Fibroblast of skin of right biceps (primary cell): ENCODE measurements at places on chromosomes 3 and 15.

GRCh38 chr3:69409011-69409410, 23.1 kb upstream of the FRMD4B start:
- DNase-seq: no peak

DNA sequence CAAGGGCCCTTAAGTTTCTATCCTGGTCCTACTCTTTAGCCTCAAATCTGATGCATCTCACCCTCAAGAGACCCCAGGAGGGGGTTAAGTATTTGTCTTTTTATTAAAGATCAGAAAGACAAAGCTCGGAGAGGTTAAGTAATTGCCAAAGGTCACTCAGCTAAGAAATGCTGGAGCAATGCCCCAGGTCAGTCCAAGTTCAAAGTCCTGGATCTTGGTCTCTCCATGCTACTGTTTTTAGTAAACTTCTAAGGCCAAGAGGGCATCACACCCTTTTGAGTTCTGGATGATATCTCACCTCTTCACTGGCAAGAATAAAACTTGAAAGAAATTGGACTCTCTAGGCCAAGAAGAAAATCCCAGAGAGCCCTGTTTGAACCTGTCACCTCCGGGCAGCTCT, 488.6 kb downstream of the MAGI1 start:
- no peak for DNase-seq

- no peak for DNase-seq
Observed at GRCh38 chr3:178960181-178960580, 111.4 kb downstream of the ZMAT3 start.

- no peak for DNase-seq
Observed at GRCh38 chr3:158859362-158859761, 57.5 kb downstream of the MFSD1 start.

DNA sequence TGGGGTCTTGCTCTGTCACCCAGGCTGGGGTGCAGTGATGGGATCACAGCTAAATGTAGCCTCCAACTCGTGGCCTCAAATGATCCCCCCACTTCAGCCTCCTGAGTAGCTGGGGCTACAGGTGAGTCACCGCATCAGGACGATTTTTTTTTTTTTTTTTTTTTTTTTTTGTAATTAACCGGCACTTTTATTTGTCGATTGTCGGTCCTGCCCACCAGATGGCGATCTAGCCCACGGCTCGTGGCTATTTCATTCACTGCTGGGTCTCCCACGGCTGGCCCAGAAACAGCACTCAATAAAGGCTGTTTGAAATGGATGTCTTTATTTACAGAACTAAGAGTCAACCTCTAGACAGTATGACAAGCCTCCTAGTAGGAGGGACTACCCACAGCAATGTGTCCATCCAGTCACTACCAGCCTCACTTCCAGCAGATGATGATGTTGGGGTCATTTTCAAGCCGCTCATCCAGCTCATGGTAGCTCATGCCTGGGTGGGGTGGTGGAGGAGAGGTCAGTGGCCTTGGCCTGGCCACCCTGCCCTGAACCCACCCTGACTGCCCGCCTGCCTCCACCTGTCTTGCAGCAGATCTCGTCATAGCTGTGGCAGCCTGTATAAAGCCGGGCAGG, 1.8 kb upstream of the ZMYND10 start:
- DNase-seq: peak; percentile 76

DNA sequence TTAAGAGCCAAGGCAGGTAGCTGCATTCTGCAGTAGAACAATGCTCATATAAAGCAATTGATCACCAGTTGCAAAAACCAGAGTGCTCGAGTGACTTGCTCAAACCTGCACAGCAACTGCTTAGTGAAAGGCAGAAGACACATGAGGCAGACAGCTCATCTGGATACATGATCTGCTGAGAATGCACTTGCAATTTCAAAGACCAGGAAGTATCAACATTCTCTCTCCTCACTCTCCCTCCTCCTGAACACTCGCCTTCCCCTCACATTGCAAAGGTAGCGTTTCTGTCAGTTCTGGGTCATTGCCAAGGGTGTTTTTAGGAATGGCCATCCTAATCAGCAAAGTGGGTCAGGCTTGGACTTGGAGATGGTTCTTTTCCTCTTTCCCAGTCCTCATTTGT, 61.0 kb downstream of the BFSP2 start:
- no peak for DNase-seq

DNA sequence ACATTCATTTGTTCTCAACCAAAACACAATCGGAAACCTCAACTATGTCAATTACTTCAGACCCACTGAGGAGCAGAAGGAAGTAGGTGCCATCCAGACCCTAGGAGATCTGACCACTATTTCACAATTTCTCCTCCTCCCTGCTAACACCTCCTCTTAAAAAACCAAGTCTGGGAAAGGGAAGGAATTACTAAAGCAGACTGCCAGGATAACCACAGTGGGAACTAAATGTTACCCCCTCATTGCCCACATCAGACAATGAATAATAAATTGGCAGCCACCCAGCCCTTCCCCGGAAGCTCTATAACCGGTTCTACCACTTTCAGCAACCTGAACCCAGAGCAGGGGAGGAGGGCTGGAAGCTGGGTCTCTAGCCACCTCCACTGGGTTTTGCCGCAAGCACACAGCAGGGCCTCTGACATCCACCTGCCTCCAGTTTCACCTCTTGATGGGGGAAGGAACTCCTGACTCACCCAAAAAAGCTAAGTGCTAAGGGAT, 17.6 kb downstream of the C15orf62 start:
- peak; percentile 70 for DNase-seq

DNA sequence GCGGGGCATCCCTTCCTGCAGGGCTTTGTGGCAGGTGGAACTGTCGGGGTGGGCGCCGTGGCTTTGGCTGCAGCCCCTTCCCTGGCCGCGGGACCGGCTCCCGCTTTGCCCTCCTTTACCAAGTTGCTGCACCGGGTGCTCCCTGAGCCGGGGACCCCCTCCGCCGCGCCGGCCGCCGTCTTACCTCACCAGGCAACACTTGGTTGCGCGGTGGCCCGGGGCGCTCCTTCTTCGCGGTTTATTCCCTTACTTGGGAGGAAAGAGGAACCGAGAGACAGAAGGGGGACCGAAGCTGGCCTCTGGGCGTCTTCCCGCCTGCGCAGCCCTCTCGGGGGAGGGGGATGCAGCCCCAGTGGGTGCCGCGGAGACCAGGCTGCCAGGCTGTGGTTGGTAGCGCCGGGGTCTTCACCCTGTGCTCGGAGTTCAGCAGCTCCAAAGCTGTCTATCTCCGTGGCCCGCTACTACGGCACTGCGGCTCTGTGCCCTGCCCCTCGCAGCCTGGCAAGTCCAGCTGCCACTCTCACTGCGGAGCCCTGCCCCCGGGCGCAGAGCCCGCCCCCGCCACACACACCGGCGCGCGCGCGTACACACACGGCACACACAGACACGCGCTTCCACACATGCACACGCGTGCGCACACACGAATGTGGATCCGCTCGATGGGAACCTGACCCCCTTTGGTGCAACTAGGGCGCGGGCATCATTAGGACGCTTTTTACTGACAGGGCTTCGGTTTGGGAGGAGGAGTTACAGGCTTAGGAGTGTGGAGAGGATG, at the start of gene DGKG:
Gene DGKG, minus strand, starts transcription at position 473 of the 775 bp plus-strand sequence. CDS start 41,775 bp downstream, outside the sequence.
- DNase-seq: no peak

- no peak for DNase-seq
Observed at GRCh38 chr3:149850787-149851584, 38.0 kb downstream of the RNF13 start.

GRCh38 chr3:22263042-22263441, 512.0 kb upstream of the ZNF385D start:
- DNase-seq: peak; percentile 72

DNA sequence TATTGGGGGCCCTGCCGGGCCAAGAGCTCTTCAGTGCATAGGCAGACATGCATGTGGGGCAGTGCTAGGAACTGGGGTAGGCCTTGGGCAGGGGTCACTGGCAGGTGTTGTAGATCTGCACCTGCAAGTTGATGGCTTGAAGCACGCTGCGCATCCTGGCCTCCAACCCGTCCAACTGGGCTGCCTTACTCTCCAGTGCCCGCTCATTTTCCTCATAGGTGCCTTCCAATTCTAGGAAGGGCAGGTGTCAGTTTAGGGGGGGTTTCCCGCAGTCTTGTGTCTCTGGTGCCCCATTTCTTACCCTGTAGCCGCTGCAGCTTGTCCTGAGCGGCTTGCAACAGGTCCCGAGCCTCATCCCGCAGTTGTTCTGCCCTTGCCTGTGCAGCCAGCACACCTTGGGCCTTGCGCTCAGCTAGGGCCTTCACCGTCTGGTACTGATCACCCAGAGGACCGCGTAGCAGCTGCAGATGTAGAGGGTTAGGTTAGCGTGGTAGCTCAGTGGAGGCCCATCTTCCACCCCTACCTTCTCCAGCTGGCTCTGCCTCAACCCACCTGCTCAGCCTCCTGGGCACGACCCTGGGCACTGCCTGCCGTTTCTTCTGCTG, 611 bp upstream of the USP19 start:
- DNase-seq: no peak

GRCh38 chr15:66483131-66483566, 14.4 kb downstream of the SNAPC5 start:
- peak; percentile 66 for DNase-seq

DNA sequence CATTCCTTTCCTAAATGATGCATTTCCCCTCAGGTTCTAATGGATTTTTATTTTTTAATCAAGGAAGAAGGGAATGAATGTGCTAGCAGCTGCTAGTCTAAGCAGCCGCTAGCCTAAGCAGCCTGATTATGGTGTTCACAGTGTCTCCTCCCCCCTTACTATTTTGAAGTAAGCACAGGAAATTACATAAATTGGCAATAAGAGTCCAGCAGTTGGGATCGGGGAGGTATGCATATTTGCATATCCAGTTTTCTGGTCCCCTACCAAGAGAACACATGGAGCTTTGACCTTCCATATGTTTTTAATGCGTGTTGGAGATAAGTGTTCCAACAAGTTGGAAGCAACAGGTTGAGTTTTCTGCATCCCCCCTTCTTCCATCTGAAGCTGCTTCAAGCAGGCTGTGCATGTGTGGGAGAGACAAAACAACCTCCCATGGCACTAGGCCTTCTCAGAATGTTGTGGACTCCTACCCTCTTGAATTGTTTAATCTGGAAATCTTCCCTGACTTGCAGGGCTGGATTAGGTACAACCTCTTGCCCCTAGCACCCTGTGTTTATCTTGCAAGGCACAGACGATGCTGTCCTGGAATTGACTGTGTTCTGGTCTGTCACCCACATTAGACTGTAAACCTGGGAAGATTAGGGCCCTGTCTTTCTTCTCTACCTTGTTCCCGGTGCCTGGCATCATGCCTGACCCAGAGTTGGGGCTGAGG, 124.8 kb upstream of the LRIG1 start:
- DNase-seq: peak; percentile 31

GRCh38 chr3:47578119-47578632, 489 bp downstream of the CSPG5 start:
- DNase-seq: peak; percentile 15

DNA sequence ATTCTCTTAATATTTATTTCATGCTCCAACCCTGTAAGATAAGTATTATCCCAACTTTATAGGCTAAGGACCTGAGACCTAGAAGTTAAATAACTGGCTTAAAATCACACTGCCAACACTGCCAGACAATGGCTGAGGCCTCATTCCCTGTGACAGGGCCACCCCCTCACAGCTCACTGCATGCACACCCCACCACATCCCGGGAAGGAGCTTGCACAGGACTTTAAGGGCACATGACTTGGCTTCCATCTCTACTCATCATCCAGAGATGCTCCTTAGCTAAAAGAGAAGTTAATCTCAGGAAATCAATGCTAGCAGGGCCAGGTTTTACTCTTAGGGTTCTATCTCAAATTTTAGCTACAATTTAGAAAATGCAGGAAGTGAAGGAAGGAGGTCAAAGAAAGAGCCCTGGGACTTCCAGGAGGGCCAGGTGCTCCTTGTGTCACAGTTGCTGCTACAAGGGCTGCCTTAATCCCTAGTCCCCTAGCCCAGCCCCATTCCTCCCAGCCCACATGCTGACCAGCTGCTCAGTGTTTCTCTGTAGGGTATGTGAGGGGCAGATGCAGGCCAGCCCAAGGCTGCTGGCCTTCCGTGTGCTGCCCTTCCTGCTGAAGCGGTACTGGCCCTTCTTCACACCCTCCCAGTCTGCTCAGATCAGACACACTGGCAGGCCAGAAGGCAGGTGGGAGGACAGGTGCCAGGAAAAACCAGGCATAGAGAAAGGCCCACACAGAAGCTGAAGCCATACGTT, 53.5 kb downstream of the WWTR1 start:
- peak; percentile 62 for DNase-seq

GRCh38 chr3:37963016-37963415, 27.6 kb upstream of the VILL start:
- DNase-seq: peak; percentile 63

DNA sequence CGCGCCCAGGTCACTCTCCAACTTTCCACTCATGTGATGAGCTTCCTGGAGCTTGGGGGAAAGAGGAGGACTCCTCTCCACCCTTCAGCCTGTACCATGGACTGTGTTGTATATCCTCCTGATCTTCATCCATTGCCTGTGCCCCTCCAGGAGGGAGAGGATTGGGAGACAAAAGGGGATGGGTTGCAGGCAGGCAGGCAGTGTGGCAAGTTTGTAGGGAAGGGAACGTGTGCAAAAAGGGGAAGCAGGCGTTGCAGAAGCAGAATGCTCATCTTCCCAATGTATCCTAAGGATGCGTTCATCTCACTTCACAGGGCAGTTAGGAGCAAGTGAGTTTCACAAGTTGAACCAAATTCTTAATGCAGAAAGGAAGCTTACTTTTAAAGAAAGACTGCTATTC, 28.1 kb upstream of the GHSR start:
- DNase-seq: no peak

- DNase-seq: no peak
Observed at GRCh38 chr3:45639044-45639392, 44.5 kb downstream of the LIMD1 start.

GRCh38 chr3:27927882-27928281, 205.8 kb upstream of the EOMES start:
- no peak for DNase-seq

DNA sequence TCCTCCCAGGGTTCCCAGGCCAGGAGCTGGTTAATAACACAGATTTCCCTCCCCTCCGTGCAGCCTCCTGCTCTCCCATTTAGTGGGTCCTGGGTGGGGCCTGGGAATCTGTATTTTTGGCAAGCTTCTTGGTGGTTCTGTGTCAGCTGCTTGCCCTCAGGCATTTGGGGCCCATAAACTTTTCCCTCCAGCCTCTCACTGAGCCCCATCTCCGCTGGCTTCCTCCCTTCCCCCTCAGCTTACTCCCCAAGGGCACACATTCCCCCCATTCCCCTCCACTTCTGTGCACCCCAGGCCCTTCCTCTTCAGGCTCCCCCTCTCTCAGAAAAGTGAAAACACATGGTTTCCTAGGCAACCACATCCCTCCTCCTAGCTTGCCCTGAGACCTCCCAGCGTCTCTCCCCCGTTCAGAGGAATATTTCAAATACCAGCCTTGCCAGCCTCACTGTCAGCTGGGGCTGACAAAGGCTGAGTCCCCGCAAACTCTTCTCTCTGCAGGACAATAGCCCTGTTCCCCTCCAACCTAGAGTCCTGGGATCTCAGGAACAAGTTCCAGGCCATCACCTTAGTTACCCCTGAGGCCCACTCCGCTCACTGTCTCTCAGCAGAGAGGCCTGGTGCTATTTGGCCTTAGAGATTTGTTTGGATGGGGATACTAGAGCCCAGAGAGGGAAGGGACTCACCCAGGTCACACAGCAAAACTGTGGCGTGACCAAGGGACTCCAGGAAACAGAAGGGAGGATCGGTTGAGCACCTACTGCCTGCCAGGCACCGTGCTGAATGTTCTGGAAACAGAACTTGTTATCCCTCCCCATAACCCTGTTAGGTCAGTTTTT, 44.6 kb upstream of the SMAD6 start:
- peak; percentile 76 for DNase-seq

- no peak for DNase-seq
Observed at GRCh38 chr15:63805993-63806980, 27.5 kb downstream of the HERC1 start.

- DNase-seq: no peak
Observed at GRCh38 chr15:61184431-61184830, 44.7 kb downstream of the RORA start.
